Pulmonary artery endothelial cell (primary cell): ENCODE measurements at places on chromosomes 13 and 19. TPM values are rescaled to one million over a fixed set of nuclear protein-coding genes. Genes with fewer than 3 reads are reported as not detected.

The ARMC6 gene
- 51.1 and 68.3 TPM in 2 replicates for total RNA-seq

The ZNF580 gene
- total RNA-seq, result 2.5 and 2.6 TPM in 2 replicates

The PLVAP gene
- total RNA-seq, result 0.21 and 0.46 TPM in 2 replicates

The CEACAM20 gene
- not detected in 2 replicates for total RNA-seq

The EIF3K gene
- total RNA-seq, result 439 and 457 TPM in 2 replicates
